ENCODE measurements at places on chromosomes 6 and 20.

DNA sequence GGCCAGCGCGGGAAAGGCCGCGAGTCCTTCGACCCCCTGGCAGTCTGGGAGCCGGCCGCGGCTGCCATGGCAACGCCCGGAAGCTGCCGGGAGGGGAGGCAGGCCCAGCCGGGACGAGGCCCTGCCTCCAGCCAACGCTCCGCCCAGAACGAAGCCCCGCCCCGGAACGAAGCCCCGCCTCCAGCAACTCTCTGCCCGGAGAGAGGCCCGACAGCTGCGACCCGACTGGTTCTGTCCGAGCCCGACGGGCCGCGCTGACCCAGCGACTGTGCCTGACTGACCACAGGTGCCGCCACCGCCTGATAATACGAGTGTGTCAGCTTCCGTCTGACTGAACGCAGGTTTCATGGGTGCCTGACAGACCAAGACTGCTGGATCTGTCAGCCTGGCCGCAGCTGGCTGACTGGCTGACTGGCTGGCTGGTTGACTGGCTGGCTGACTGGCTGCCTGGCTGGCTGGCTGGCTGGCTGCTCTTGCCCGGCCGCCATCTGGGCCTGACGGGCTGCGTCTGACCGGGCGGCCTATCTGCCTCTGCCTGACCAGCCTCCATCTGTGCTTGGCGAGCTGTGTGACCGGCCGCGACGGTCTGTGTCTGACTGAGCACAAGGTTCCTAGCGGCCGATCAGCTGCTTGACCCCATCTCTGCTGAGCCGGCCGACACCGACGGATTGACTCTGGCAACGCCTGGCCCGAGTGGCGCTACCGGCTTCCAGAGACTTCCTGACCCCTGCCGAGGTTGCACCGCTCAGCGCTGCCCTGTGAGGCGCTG, 89.7 kb upstream of the EPB41L1 start:
- peak; percentile 96 for DNase-seq

- no peak for DNase-seq
Observed at GRCh38 chr6:10979603-10980002, 64.5 kb downstream of the ELOVL2 start.

DNA sequence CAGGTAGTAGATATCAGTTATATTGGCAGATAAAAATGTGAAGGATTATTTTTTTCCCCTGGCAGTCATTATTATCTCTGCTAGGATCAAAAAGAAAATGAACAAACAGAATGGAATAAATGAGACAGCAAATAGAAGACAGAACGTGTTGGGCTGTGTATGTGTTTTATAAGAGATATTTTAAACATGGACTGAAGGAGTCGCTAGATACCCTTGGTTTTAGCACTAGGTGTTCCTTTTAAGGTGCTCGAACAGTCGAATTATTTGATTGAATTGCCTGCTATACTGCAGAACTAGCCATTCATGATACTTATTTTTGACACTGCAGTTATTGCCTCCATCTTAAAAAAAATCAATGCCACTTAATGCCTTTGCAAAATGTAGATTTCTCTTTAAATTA, 3.7 kb downstream of the GRIK2 start:
- DNase-seq, result peak; percentile 31

GRCh38 chr20:5862703-5863039, 87.7 kb downstream of the TRMT6 start:
- no peak for DNase-seq

- DNase-seq, result no peak
Observed at GRCh38 chr6:3627501-3627900, 124.0 kb downstream of the PXDC1 start.

DNA sequence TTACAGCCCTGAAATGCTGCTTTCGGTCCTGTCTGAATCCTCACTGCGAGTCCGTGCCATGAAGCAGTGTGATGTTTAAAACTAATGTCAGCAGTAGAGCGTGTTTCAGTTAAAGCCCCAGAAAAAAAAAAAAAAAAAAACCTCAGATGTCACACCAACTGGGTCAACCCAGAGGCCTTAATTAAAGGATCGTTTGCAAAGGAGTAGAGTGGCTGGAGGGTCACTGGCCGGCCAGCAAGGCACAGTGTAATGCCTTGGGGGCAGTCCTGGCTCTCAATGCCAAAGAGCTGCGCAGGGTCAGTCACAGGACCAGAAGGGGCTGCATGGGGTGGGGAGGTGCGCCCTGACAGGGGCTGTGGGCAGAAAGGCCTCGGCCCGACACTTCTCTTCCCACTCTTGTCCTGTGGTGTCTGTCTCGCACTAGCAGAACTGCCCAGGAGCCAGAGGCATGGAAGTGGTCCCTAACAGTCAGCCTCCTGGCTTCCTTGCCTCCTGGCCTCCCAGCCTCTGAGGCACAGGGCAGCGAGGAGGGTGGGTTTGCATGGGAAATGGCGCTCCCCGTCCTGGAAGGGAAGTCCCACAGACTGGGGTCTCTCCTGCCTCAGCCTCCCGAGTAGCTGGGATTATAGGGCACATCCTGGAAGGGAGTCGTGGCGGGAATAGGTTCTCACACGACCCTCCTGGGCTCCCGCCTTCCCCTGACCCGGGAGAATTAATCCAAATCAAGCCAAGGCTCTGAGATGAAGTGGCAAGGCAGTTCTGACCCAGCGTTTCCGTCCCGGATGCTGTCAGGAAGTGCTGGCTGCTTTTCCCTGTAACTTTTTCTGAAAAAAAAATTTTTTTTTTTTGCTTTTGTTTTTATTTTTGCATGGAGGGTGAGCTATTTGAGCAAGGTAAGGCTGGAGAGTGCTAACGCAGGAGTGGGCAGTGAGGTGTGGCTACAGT, 53.7 kb upstream of the MPC1 start:
- DNase-seq, result no peak

- DNase-seq, result no peak
Observed at GRCh38 chr6:127786109-127786508, 114.7 kb downstream of the THEMIS start.

GRCh38 chr20:47561180-47561579, 59.5 kb downstream of the NCOA3 start:
- DNase-seq, result no peak

GRCh38 chr6:130849594-130849993, 22.4 kb downstream of the SMLR1 start:
- no peak for DNase-seq

DNA sequence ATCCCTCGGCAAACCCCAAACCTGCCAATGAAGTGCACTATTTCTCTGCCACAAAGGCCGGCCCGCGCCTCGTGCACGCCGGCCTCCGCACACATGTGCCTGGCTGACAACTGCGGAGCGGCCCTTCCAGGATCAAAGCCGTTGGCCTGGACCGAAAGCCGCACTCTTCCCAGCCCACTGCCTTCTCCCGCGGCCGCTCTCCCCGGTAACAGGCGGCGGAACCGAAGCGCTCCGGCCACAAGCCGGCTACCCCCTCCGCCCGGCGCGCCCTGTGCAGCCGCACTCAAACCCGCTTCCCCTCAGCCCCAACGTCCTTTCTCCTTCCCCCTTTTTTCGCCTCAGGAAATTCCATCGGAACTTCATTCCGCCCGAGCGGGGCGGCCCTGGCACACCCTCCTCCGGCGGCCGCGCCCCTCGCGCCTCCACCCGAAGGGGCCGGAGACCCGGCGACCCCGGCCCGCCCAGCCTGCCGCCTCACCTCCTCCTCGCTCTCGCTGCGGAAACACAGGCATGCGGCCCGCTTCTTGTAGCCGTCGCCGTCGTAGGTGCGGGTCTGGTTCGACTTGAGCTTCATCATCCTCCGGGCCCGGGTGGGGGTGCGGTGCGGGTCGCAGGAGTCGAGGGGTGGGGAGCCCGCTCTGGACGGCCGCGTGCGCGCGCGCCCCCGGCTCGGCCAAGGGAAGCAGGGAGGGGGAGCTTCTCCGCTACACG, 528 bp downstream of the NUDT3 start:
- peak; percentile 44 for DNase-seq

GRCh38 chr6:43669922-43670622, 17.5 kb downstream of the MRPS18A start:
- peak; percentile 49 for DNase-seq

GRCh38 chr20:20192366-20192765, 140.0 kb downstream of the CFAP61 start:
- no peak for DNase-seq

DNA sequence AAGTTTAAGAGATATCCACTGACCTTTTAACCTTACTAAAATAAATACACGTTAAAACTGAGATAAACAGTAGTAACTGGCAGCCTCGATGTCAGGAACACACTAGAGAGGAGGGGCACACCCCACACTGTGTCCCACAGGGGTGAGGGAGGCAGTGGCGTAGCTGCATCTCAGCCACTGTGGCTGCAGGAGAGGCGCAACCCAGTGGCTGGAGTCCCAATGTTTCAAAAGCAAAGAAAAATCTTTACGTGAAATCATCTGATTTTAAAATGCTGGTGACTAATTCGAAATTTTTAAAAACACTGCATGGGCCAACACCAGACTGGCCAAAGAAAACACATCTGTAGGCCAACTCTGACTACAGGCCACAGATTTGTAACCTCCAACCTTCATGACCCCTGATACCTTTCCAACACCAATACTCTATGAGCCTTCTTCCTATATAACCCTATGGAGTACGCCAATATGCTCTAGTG, 54.7 kb downstream of the TRAM2 start:
- no peak for DNase-seq

GRCh38 chr20:14522595-14522994, 185.2 kb upstream of the FLRT3 start:
- DNase-seq, result no peak

DNA sequence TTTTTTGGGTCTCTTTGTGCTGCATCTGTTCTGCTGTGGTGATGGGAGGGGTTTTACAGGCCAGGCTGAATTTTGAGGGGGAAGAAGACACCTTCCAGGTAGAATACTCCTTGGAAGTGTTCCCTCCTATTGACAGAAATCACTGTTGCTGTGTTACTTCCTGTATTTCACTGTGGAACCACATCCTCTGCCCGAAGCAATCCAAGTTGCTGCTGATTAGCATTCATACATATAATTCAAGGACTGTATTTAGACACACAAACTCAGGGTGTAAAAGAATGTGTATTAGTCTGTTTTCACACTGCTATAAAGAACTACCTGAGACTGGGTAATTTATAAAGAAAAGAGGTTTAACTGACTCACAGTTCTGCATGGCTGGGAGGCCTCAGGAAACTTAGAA, 50.6 kb upstream of the TMEM244 start:
- DNase-seq, result no peak

GRCh38 chr6:154403788-154404187, 47.2 kb upstream of the IPCEF1 start:
- no peak for DNase-seq

DNA sequence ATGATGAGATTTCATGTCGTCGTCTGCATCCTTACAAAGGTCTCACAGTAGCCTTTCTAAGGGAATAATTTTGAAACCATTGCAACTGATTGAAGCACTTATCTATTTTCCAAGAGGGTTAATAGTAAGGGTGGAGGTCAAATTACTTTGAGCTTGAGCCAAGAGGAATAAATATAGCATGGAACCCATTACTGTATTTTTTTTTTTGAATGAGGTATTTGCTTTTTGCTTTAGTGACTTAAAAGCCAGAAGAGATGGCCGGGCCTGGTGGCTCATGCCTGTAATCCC, 78.3 kb downstream of the SCAND1 start:
- no peak for DNase-seq

DNA sequence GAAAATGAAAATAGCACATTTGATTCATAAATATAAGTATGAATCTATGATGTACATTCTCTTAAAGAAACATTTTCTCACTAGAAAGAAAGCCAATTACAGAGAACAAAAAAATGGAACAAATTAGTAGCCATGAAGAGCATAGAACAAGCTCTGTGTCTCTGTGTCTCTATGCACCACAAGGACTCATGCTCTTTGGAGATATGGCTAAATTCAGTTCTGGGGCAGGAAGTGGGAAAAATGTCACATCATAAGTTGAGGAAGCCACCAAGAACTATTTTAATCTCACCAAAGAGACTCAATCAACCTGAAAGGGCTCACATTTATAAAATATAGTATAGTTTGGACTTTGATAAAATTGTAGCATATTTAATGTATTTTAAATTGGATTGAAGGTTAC, 1259.8 kb upstream of the GJE1 start:
- DNase-seq, result no peak

GRCh38 chr6:21220271-21220987, 373.1 kb upstream of the SOX4 start:
- no peak for DNase-seq

DNA sequence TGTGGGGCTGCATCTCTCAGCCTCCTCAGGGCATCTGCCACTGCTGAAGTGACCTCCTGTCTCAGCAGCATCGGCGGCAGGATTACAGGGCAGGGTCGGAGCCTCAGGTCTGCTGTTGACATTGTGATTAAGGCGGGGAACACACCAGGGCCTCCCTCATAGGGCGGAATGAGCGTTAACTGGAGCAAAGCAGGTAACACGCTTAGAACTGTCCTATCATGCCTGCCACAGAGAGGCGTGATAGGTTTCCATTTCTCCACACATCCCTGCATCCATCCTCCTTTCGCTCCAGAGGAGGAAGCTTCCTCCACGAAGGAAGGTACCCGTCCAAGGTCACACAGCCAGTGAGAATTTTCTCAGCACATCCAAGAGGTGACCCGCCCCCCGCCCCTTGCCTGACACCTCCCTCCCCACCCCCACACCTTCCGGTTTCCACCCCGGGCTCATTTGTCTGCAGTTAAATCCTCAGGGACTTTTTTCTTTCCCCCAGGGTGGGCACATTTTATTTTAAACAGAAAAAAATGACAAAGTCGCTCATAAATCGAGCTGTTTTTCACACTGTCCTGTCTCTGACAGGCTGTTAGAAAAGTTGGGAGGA, 200.8 kb downstream of the TFAP2C start:
- peak; percentile 28 for DNase-seq

DNA sequence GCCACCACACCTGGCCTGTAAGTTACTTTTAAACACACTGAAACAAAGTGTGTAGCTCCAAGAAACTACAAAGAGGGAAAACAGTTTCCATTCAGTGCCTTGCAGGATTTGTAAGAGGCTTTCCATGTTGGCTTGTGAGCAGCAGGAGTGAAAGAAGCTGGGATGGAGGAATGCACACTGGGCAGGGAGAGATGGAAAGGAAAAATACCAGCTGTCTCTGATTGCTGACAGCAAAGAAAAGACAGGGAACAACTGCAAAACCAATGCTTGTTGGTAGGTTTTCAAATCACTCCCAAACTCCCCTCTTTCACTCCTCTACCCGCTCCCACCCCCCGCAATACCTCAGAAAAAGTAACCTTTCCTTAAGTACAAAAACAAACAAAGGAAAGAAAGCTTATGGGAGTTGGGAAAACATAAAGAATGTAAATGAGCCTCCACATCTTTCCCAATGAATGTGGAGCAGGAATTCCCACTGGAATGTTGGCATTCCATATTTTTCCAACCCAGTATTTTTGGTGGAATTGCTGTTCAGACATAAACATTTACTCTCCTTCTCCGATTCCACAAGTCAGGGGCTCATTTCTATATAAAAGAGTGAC, 166.1 kb downstream of the THBS2 start:
- DNase-seq, result no peak

GRCh38 chr20:37881601-37882343, 21.2 kb upstream of the VSTM2L start:
- DNase-seq, result no peak
